ENCODE measurements at places on chromosomes 2 and 18.

DNA sequence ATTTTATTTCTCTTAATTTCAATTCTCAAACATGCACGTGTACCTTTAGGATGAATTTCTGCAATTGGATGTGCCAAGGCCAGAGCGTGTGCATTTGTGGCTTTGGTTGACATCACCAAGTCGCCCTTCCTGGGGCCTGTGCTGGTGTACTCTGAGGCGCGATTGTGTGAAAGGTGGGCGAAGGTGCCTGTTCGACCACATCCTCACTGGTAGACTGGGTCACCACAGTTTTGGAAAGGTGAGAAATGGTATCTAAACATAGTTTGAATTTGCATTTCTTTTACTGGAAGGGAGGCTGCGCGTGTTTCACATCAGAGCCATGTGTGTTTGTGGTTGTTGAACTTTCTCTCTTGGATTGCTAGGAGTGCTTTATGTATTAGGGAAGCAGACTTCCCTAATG, 89.8 kb downstream of the LDLRAD4 start:
- no peak overlapping the region for H3K27ac ChIP-seq
- no peaks in the 10 kb centered on the region for H3K27me3 ChIP-seq

GRCh38 chr2:157442636-157443035, 1.3 kb downstream of the CYTIP start:
- H3K4me1 ChIP-seq, result no peaks in the 10 kb centered on the region
- H3K27ac ChIP-seq, result no peak overlapping the region
- no peak for DNase-seq
- H3K4me3 ChIP-seq, result no peak overlapping the region
- no peaks in the 10 kb centered on the region for H3K27me3 ChIP-seq

- H3K27ac ChIP-seq, result peak overlapping the region; percentile 95
- peak overlapping the region; percentile 46 for H3K4me3 ChIP-seq
- H3K4me1 ChIP-seq, result no peaks in the 10 kb centered on the region
- H3K27me3 ChIP-seq, result no peaks in the 10 kb centered on the region
These were observed 1.1 kb upstream of the SEH1L start for GRCh38 chr18:12946549-12947284.

- no peak for DNase-seq
- H3K4me1 ChIP-seq, result no peaks in the 10 kb centered on the region
- H3K27me3 ChIP-seq, result no peaks in the 10 kb centered on the region
- H3K4me3 ChIP-seq, result no peak overlapping the region
- H3K36me3 ChIP-seq, result no peaks in the 10 kb centered on the region
These were observed 3.6 kb upstream of the COX7A2L start for GRCh38 chr2:42364658-42365057.

GRCh38 chr2:37529830-37530415, 141.5 kb downstream of the CDC42EP3 start:
- no peak overlapping the region for H3K27ac ChIP-seq
- H3K4me3 ChIP-seq, result no peak overlapping the region
- DNase-seq, result no peak
- H3K4me1 ChIP-seq, result no peaks in the 10 kb centered on the region

GRCh38 chr2:11104794-11105660, 50.2 kb upstream of the SLC66A3 start:
- no peaks in the 10 kb centered on the region for H3K36me3 ChIP-seq
- no peak overlapping the region for H3K27ac ChIP-seq
- H3K27me3 ChIP-seq, result no peaks in the 10 kb centered on the region
- H3K4me1 ChIP-seq, result no peaks in the 10 kb centered on the region

- no peaks in the 10 kb centered on the region for H3K4me1 ChIP-seq
- DNase-seq, result no peak
- no peaks in the 10 kb centered on the region for H3K27me3 ChIP-seq
- H3K4me3 ChIP-seq, result no peak overlapping the region
- H3K27ac ChIP-seq, result no peak overlapping the region
- H3K36me3 ChIP-seq, result no peaks in the 10 kb centered on the region
These were observed 582.4 kb upstream of the RAB6C start for GRCh38 chr2:129396980-129397599.

All from uterus (tissue), 4 donors.